Stimulated activated CD4-positive, alpha-beta T cell treated with anti-CD3 and anti-CD28 coated beads, Interleukin-2, amount 100 ng/mL, for 24 hours (primary cell): ENCODE measurements at places on chromosomes 3 and 15.

DNA sequence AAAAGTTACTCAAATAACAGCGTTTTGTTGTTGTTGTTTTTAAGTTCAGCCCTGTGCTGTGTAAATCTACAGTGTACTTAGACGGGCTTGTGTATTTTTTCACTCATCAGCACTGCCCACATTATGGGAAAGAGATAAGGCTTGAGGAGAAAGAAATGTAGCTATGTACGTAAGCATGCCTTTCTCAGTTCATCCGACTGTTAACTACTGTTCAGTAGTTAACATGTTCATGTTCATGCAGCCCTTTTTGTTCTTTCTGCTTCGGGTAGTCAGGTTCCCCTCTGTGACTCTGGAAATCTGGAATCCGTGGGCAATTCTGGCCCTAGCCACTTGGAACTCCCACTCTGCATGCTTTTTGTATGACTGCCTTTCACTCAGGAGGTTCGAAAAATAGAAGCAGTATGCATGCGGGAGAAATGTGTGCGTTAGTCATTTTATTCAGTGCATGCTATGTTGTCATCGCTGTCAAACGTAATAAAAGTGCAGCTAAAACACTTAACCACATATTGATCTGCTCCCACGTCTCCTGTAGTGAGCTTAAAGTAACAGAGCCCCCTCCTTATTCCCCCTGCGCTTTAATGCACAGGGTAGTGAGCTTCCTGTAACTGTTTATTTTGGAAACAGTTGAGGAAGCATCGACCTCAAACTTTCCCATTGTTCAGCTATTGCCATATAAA, 283.1 kb upstream of the NR2F2 start:
- DNase-seq, result no peak

- DNase-seq, result no peak
Measured at GRCh38 chr3:186990277-186990676, 60.0 kb downstream of the ST6GAL1 start.

DNA sequence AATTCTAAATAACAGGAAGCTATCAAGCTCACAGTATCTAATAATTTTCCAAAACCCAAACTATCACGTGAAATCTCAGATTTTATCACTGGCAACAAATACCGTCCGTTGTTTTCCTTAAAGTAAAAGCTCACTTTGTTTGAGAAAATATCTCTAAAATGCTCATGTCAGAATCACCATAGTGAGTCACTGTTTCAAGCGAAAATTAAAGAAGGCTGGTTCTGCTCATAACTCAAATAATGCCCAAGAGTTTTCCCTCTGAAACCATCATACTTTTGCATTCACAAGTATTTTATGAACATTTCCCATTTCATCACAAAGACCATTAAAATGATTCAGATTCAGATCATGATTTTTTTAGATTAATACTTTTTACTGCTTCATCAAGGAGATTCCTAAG, 50.6 kb downstream of the TBL1XR1 start:
- no peak for DNase-seq

DNA sequence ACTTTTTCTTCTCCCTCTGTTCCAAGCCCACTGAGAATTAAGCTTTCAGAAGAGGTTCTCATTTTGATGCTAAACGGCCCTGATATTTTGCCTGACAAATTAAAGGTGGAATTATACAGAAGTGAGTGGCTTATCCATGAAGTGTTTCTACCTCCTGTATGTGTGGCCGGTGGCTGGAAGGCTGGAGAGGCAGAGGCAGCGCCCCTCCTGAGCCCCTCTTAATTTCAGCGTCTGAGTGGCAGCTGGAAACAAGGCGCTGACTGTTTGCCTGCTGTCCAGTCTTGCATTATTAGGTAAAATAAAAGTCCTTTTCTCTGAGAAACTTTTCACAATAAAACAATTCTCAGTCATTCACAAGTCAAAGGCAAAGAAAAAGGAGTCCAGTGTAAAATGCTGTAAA, 685.7 kb downstream of the MCTP2 start:
- DNase-seq, result no peak

DNA sequence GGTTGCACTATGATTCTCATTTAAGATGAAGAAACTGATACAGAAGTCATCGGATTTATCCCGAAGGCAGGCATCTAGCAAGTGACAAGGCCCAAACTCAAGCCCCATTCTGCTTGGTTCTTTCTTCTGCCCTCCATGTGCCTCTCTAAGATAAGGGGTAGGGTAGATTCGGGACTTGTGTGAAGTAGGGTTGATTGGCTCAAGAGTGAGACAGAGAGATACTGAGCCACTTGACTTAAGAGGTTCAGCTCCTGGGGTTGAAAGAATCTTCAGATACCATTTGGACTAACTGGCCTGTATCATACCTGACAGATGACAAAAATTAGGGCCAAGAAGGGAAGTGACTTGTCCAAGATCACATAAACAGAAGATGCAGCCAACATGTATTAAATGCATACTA, 891 bp downstream of the RFT1 start:
- DNase-seq, result no peak

- no peak for DNase-seq
Measured at GRCh38 chr15:52709187-52709981, 30.2 kb upstream of the ATOSA start.

DNA sequence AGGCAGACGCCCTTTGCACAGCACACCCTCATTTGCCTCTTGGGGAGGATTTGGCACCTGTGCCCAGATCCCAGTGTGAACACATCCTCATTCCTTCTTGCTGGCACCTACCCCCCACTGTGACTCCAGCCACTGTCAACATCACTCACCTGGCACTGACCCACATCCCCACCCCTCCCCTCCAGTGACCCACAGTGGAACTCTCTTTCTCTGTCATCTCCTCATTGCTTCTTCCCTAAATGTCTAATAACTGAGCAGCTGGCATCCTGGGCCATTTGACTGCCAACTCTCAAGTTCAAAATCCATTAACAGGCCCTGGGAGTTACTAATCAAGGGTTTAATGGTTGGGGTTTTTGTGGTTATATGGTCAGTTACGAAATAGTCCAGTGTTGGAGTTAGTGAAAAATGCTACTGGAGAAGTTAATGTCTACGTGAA, 14.4 kb downstream of the SNAPC5 start:
- no peak for DNase-seq

DNA sequence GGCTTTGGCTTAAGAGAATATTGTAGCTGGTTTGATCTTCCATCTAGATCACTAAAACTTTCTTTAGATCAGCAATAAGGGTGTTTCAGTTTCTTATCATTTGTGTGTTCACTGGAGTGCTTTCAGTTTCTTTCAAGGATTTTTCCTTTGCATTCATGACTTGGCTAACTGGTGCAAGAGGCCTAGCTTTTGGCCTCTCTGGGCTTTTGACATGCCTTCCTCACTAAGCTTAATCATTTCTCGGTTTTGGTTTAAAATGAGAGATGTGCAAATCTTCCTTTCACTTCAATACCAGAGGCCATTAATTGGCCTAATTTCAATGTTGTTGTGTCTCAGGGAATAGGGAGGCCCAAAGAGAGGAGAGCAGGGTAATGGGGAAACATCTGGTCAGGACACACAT, 30.3 kb upstream of the CCNB2 start:
- DNase-seq, result no peak

GRCh38 chr3:194738254-194739093, 52.8 kb downstream of the FAM43A start:
- no peak for DNase-seq

GRCh38 chr3:58659051-58659675, 7.4 kb downstream of the FAM3D start:
- DNase-seq, result no peak

GRCh38 chr15:29410338-29410737, 140.7 kb upstream of the NSMCE3 start:
- DNase-seq, result no peak

DNA sequence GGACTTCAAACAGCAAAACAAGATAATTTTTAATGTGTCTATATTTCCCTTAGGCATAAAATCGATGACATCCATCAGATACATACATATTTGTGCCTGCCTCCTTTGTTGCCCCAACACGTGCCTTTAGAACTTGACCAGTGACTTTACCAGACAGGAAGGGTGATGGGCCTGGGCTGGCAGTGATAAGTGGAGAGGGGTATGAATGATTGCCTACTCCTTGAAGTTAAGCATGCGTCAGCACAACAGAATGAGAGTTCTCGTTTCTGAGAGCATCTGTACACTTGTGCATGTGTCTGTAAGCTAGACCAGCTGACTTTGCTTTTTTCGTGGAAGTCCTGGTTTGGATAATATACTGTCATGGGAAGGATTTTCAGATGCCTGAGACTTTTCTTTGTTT, 54.9 kb upstream of the COL6A6 start:
- no peak for DNase-seq

- no peak for DNase-seq
Measured at GRCh38 chr3:81743096-81744025, 18.1 kb downstream of the GBE1 start.

DNA sequence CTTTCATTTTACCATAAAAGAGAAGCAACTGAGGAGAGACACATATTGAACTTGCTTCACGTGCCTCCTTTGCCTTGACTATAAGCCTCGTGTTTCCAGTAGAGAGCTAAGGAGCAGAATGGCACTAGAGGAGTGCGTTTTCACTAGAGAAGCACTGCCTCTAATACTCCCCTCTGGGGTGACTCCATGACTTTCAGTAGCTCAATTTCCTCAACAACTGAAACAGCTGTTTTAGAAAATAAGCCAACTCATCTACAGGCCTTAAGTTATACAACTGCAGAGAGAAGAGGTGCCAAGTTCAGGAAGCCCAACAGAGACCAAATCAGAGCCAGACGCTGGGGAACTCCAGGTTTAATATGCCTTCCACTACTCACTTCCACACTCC, 1.9 kb downstream of the UBP1 start:
- DNase-seq, result no peak

DNA sequence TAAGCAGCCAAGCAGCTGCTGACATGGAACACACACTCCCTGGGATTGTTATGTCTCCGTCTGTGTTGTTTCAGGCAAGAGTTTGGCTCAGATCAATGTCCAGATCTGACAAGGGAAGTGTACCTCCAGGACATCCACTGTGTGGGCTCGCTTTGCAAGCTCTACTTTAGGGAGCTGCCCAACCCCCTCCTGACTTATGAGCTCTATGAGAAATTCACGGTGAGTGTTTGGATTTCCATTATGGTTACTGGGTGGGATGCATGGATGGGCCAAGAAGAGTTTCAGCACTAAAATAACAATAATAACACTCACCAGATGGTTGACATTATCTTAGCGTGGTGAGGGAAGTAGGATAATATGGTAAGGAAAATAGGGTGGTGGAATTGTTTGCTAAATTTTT, 74.1 kb downstream of the ARHGAP31 start:
- DNase-seq, result no peak

DNA sequence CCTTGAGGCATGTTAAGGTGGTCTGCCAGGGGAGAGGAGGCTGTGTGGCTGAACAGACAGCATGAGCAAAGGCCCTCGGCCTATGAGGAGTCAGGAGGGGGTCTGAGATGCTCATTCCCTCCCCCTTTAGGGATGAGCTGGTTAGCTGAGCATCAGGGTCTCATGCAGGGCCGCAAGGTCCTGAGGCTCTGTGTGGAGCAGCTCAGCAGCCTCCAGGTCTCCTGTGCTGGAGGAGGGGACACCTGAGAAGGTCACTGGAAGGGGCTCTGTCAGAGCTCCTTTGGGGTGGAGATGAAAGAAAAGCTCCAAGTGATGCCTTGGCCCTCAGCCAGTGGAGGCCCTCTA, 67.1 kb downstream of the RASGRF1 start:
- no peak for DNase-seq

DNA sequence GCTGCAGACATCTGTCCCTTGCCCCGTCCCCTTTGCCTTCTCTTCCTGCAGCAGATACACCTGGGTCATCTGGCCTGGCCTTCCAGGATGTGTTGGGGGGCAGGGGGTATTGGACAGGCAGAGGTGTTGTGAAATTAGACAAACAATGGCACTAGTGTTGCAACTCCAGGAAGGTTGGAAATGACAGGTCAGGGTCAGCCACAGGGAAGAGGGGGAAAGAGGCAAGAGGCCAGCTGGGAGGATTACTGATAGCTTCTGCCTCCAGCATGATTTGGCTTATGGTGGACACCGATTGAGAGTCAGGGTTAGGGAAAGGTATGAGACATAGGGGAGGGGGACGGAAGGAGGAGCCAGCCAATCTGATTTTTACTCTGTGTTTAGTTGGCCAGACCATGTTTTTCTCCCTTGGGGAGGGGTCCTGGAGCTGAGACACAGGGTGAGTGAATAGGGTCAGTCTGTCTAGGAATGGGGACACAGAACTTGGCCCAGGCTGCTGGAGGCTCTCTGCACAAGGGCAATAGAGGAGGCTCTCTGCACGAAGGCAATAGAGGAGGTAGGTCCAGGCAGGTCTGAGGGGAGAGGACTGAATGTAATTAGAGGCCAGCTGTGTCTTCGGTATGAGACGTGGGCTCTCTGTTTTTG, 3.4 kb upstream of the ATP2B2 start:
- no peak for DNase-seq

DNA sequence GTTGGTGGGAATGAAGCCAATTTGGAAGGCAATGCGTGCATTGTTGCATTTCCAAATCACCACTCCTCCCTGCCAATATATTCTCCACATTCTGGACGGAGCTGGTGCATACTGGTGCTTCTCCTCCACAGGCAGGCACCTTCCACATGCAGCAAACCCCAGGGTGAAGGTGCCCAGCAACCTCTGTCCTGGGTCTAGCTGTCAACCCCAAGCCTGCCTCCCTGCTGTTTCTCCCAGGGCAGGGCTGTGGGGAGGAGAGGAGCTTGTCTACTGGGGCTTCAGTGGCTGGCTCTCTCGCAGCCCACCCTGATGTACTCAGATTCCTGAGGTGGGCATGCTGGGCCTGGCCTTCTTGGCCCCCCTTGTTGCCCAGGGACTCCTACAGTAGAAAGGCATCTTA, 20.1 kb downstream of the GASK1A start:
- no peak for DNase-seq

DNA sequence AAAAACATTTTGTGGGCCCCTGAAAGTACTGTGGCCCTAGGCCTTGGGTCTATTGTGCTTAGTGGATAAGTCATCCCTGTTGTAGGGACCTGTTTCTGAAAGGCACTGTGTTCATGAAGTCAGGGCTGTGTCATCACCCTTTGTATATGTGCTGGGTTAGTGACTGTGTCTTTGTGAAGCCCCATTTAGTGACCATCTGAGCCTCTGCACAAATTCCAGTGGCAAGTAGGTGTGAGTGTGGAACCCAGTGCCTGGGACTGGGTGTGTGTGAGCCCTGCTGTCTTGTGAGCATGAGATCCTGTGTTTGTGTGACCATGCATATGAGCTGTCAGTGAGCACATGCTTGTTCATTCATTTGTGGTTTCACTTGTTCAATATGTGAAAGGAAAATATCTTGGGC, 1.2 kb upstream of the HYAL1 start:
- no peak for DNase-seq

GRCh38 chr3:46666453-46666845, 27.0 kb downstream of the ALS2CL start:
- no peak for DNase-seq

GRCh38 chr3:194070634-194071409, 65.1 kb upstream of the HES1 start:
- DNase-seq, result peak; percentile 67

GRCh38 chr3:59777667-59778077, 727.8 kb upstream of the CFAP20DC start:
- DNase-seq, result no peak

- DNase-seq, result no peak
Measured at GRCh38 chr15:25859838-25860645, 3.1 kb downstream of the ATP10A start.

- DNase-seq, result no peak
Measured at GRCh38 chr3:9944271-9944670, 7.9 kb downstream of the PRRT3 start.

- DNase-seq, result no peak
Measured at GRCh38 chr3:24628523-24629258, 134.0 kb upstream of the THRB start.

GRCh38 chr3:49733551-49733950, 9.8 kb upstream of the GMPPB start:
- DNase-seq, result no peak

- DNase-seq, result no peak
Measured at GRCh38 chr3:182803596-182803995, 10.3 kb downstream of the ATP11B start.
